ENCODE measurements at places on chromosomes 2 and 18.
A peak's percentile ranks its signal among the peaks of the same experiment; 100 is the strongest.

GRCh38 chr18:78587626-78588600, 391.7 kb upstream of the SALL3 start:
- DNase-seq = no peak

GRCh38 chr2:69715964-69716363, 26.0 kb upstream of the ANXA4 start:
- DNase-seq = no peak

DNA sequence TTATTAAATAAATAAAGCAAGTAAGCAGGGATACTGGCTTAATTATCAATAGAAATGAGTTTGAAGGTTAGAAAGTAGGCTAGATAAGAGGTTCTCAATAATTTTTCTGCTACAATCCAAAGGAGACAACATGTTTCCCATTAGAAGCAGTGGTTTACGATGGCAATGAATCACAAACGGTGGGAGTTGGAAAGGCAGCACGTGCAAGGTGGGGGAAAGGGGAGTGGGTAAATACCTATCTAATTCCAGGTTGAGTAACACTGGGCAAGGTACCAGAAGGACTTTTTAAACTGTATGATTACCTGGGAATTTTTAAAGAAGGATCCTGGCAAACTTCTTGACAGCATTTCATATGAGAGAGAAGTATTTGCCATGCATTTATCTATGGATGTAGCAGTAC, 289.9 kb downstream of the NBAS start:
- no peak for DNase-seq

DNA sequence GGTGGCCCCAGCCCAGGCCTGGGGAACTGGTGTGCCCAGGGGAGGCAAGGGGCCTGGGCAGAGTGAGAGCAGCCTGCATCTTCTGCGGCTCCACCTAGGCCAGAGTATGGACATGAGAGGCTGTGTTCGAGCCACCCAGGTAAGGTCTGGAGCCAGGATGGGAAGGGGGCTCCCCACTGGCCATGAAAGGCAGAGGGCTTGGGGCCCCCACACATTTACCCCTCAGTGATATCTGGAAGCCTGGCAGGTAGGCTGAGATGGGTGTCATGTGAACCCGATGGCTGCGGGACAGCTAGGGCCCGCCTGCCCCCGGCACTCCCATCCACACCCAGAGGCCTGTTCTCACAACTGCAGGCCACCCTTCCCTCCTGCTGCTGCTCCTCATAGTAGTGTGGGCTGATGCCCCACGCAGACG, 13.2 kb downstream of the ADRA2B start:
- DNase-seq = no peak

- DNase-seq = no peak
Observed at GRCh38 chr2:16726147-16726546, 60.5 kb upstream of the CYRIA start.

GRCh38 chr2:208980321-208980720, 443.5 kb upstream of the MAP2 start:
- DNase-seq = no peak

- DNase-seq = no peak
Observed at GRCh38 chr18:28189400-28190239, 12.7 kb upstream of the CDH2 start.

- DNase-seq = no peak
Observed at GRCh38 chr2:47301277-47301618, 101.7 kb upstream of the MSH2 start.

GRCh38 chr18:26911840-26912239, 46.3 kb upstream of the AQP4 start:
- no peak for DNase-seq

DNA sequence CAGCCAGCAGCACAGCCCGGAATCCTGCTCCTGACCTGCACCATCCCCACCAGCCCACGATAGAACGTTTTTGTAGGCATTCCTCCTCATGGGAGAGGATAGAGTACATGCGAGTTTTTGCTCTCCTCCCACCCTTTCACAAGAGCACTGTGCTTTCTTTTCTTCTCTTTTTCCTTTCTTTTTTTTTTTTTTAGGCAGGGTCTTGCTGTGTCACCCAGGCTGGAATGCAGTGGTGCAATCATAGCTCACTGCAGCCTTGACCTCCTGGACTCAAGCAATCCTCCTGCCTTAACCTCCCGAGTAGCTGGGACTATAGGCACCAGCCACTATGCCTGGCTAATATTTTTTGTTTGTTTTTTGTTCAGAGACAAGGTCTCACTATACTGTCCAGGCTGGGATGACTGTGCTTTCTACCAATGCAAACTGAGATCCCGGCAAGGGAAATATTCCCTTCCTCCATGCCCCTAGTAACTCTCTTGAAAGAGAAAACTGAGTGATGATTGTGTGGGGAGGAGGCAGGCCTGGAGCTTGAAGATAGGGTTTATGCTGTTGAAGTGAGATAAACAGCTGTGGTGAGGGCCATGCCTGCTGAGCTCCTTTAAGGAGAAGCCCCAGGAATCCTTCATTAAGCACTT, 82.6 kb upstream of the TXNDC2 start:
- no peak for DNase-seq

- DNase-seq = no peak
Observed at GRCh38 chr2:60445684-60446179, 107.7 kb downstream of the BCL11A start.

DNA sequence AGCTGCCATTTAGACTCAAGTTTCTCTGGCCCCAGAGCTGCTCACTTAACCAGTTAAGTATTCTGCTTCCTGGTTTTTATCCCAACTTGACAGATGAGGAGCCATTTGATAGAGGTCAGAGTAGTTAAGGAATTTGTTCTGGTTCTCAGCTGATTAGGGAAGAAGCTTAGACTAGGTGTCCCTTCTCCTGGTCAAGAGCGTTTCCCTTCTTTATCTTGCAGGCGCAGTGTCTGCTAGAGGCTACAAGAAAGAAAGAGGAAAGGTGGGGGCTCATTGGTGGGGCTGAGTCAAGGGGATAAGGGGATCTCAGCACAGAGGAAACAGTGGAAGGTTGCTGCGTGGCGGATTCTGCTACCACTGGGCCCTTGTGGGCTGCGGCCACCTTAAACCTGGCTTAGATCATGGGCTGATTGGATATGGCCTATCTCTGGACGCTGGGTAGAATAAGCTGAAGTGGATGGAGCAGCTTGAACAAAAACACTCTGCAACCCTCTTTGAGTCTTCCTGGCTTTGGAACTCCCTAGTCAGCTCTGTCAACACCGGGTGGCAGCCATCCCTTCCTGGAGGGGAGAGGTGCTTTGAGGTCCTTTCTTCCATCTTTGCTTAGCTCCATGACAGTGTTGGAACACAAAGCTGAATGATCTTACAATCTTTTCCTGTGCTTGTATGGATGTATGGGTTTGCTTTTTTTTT, 70.8 kb downstream of the QPCT start:
- DNase-seq = no peak

DNA sequence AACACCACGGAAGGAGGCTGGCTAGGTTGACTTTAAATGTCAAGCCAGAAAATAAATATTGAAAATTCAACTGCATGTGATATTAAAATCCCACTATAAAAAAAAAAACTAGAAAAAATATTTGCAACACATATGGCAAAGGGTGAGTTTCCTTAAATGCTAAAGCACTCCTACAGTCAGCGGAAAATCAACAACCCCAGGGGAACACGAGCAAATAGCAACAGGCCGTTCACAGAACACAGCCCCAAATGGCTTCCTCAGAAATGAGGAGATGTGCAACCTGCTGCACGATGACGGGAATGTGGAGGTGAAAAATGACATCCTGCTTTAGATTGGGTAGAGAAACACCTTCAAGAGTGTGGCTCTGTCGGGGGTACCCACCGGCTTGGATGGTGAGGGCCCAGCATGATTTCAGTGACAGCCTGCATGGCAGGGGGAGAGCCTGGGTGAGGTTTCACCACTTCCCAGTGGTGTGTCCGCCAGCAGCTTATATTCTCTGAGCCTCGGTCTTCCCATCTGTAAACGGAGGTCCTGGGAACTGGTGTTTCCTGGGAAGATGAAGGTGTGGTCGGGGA, 157.9 kb upstream of the GLI2 start:
- DNase-seq = no peak

GRCh38 chr2:45342-46130, 769 bp downstream of the FAM110C start:
- DNase-seq = no peak

GRCh38 chr18:57640236-57640635, 18.6 kb upstream of the NARS1 start:
- no peak for DNase-seq

GRCh38 chr2:75041731-75042600, 83.5 kb downstream of the POLE4 start:
- no peak for DNase-seq

DNA sequence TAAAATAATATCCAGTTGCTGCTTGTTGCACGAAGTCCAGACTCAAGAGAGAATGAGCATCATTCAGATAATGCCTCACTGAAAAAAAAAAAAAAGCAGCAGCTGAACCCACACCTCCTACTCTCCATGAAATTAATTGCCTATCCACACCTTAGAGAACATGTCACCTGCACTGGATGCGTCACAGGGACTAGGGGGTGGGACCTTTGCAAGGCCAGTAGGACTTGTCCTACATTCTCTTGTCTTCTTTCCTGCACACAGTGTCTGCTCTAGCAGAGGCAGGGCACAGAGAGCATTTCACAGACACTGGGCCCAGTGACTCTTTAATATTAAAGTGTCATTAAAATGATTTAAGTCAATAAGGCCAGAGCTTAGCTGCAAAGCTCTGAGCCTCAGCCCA, at the start of gene ABCA12:
Gene ABCA12 (minus strand): TSS at position 148 of the 400 bp plus-strand sequence. CDS start 418 bp downstream, outside the sequence.
- DNase-seq = no peak

DNA sequence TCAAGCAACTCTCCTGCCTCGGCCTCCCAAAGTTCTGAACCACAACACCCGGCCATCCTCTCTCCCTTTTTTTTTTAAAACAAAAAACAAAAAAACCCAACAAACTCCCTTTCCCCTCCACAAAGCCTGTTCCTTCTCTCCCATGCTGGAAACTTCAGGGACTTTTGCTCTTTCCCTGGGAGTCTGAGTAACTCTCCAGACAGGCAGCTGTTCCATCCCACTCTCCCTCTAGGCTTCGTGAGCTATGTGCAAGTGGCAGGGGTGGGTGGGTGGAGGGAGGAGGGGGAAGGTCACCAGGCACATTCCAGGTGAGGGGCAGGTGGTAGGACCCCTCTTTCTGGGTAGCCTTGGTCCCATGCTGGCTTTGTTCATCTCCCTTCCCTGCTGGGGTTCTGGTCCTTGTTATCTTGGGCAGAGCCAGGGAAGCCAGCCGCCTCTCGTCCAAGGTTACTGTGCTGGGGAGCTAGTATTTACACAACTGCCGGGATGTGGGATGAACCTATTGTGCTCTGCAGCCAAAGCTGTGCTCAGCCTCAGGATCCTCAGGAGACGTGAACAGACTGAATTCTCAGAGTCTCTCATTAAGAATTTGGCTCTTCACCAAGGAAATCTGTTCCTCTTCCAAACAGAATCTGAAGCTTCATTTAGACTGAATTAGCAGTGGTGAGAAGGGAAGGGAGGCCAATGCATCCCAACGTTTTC, 106.9 kb downstream of the LIPG start:
- peak; percentile 24 for DNase-seq

DNA sequence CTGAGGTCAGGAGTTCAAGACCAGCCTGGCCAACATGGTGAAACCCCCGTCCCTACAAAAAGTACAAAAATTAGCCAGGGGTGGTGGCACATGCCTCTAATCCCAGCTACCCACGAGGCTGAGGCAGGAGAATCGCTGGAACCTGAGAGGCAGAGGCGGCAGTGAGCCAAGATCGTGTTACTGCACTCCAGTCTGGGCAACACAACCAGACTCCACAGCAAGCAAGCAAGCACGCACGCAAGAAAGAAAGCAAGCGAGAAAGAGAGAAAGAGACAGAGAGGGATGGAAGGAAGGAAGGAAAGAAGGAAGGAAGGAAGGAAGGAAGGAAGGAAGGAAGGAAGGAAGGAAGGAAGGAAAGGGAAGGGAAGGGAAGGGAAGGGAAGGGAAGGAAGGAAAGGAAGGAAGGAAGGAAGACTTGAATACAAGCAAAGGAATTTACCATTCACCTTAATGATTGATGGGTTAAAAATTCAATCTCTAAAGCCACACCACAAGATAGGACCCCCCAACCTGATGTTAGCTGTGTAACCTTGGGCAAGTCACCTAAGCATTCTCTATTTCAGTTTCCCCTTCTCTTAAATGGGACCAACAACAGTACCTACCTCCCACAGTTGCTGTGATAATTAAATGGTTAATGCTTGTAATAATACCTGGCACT, 181.7 kb downstream of the ATAD2B start:
- DNase-seq = no peak

GRCh38 chr2:213220967-213221603, 63.2 kb upstream of the SPAG16 start:
- DNase-seq = no peak

DNA sequence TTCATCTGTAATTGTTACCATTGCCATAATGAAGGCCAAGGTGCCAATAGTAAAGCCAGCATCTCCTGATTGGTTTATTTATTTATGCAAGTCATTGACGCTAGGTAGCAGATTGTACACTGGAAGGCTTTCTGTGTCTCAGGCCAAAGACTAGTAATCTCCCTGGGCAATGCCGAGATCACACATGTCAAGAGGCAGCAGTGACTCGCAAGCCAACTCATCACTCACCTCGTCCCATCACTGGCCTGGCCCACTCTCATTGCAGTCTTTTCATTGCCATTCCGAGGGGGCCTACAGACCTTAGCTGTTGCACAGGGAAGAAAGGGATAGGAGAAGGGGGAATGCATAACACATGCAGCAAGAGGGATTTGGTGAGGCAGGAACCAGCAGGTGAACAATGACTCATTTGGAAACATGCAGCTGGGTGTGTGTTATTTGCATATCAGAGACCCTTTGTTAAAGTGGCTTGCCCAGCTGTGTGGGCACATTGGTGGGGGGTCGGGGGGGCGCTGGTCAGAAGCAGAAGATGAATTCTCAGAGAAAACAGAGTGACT, 448.7 kb upstream of the HNRNPA3 start:
- no peak for DNase-seq

- no peak for DNase-seq
Observed at GRCh38 chr2:240502430-240503121, 55.2 kb downstream of the ANKMY1 start.

GRCh38 chr18:13623348-13623747, 103.0 kb downstream of the FAM210A start:
- DNase-seq = no peak

GRCh38 chr2:171723716-171724683, 36.7 kb downstream of the DYNC1I2 start:
- peak; percentile 87 for DNase-seq

GRCh38 chr2:85455552-85456090, 37.1 kb downstream of the SH2D6 start:
- no peak for DNase-seq

- DNase-seq = peak; percentile 40
Observed at GRCh38 chr2:2324119-2324518, 7.0 kb downstream of the MYT1L start.

DNA sequence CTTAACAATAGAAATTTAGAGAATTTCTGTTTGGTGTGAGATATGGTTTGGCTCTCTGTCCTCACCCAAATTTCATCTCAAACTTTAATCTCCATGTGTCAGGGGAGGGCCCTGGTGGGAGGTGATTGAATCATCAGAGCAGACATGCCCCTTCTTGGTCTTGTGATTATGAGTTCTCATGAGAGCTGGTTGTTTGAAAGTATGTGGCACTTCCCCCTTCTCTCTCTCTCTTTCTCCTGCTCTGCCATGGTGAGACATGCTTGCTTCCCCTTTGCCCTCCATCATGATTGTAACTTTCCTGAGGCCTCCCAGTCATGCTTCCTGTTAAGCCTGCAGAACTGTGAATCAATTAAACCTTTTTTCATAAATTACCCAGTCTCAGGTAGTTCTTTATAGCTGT, 524.7 kb upstream of the ACVR2A start:
- DNase-seq = no peak

- no peak for DNase-seq
Observed at GRCh38 chr2:174492963-174493431, 6.2 kb upstream of the GPR155 start.

Measured in NCI-H1092 (cell line).